ENCODE measurements at places on chromosomes 7 and 10.

DNA sequence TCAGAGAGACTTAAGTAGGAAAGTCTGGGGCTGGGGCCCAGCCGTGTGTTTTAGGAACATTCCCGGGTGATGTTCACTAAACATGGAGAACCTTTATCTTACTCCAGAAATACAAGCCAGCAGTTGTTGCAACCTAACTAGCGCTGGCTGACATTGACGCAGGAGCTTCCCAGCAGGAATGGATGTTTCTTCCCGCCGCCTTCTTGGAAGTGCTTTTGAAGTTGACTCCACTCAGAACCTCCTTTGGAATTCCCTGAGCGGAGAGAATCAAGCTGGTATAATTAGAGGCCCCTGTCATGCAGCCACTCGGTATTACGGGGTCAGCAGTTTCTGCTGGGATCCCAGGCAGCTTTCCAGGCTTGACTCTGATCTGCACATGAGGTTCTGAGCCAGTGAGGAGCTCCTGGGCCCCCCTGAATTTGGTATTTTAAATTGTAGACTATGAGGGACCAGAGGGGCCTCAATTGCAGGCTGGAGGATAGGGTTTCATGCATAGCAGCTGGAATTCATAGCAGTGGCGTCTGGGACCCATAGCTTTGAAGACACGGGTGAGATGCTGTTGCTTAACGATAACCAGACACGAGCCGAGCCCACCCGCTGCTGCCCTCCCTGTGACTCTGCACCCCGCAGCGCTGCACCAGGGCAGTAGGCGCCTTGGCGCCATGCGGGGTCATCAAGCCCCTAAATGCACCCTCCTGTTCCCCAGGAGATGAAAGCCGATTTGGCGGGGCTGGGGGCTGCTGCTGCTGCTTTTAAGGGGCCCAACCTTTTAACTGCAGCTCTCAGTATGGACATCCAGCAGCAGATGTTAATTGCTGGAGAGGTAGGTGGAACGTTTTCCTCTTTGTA lies 61.8 kb downstream of the EEPD1 start:
- no peak for DNase-seq

DNA sequence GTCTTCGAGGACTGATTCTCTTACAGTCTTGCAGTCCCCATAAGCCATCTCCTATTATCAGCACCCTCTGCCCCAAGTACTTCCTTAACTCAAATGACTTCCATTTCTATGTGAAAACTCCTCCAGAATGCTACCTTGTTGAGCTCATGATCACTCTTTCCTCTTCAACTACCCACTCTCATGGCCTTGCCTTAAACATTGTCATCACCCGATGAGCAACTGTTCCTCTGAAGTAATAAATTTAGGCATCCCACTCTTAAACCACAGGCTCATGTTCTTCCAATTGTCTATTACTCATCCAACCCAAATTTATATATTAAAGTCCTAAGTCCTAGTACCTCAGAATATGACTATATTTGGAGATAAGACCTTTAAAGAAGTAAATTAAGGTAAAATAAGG lies 152.9 kb downstream of the C1GALT1 start:
- no peak for DNase-seq

- DNase-seq = no peak
These were observed 36.7 kb downstream of the MTERF1 start for GRCh38 chr7:91843831-91844230.

DNA sequence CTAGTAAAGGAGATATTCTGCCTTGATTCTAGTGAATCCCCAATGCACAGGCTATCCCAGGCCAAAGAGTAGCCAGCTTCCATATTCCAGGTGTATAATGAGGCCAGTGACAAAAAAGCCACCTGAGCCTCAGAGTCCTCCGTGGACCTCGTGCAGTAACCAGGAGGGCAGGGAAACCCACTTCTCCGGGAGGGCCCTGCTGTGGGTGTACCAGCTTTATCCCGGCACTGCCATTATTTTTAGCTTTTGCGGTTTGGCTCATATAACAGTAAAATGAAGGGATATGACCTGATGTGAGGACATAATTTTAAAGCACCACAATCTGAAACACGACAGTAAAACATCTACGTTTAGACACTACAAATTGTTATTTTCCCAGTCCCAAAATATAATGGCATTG lies 109.0 kb downstream of the SVIL start:
- no peak for DNase-seq

DNA sequence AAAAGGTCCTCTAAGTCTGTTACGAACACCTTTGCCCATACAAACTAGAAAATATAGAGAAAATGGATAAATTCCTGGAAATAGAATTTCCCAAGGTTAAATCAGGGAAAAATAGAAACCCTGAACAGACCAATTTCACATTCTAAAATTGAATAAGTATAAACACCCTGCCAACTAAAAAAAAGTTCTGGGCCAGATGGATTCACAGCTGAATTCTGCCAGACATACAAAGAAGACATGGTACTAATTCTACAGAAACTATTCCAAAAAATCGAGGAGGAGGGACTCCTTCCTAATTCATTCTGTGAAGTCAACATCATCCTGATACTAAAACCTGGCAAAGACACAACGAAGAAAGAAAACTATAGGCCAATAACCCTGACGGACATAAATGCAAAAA lies 400.4 kb upstream of the SEMA3A start:
- no peak for DNase-seq

DNA sequence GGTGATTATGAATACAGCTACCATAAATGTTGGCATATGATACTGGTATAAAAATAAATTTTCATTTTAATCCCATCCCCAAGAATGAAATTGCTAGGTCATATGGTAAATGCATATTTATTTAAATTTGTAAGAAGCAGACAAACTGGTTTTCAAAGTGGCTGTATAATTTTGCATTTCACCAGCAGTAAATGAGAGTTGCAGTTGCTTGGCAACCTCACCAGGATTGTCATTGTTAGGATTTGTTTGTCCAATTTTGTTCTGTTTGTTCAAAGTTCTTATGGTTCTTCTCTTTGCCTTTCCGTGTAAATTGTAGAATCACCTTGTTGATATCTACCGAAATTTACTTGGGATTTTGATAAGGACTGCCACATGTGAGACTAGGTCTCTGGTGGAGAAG lies 237.4 kb downstream of the OTUD1 start:
- no peak for DNase-seq

- no peak for DNase-seq
These were observed 5.9 kb upstream of the GPER1 start for GRCh38 chr7:1081931-1082401.

DNA sequence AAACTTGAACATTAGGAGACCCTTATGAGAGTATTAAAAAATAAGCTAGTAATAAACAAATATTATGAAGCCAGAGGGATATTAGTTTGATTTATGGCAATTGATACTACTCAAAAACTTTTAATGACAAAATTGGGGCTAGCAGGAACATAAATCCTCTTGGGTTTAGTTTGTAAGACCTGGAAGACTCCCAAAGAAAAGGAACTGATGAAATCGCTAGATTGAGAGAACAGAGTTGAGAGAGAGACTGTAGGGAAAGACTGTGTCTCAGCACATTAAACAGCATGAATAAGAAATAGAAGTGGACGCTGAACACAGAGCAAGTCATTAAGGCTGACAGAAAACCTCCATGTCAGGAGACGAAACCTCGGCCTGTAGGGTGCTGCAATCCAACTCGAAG lies 56.4 kb downstream of the ICA1 start:
- DNase-seq = no peak

- DNase-seq = no peak
These were observed 83.2 kb downstream of the FOXL3 start for GRCh38 chr7:372932-373791.

DNA sequence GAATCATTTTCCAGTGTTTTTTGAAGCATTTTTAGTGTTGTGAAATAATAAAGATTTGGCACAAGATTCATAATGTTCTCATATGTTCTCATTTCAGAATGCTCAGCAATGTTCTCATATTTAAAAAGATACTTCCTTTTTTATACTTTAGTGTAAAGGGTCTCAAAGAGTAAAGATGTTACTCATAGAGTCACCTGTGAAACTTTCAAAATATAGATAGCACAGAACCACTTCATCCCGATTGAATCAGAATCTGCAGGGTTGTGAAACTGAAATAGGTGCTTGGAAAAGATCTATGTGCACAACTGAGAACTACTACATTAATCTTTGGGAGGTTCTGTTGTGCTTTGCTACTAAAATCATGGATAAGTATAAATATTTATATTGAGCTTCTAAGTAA lies 144.7 kb downstream of the MDFIC start:
- no peak for DNase-seq

DNA sequence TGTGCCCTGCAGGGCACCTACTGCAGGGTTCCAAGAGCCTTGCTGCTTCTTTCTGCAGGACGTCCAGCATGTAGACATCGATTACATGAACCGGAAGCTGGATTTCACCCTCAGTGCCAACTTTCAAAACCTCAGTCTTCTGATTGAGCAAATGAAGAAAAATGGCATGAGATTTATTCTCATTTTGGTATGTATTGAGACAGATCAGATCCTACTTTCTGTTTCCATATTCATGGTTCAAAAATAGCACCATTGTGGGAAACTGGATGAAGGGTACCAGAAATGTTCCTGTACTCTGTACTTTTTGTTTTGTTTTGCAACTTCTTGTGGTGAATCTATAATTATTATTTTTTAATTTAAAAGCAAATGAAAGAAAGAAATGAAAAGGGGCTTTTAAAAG lies 64.1 kb downstream of the MGAM2 start:
- DNase-seq = no peak

DNA sequence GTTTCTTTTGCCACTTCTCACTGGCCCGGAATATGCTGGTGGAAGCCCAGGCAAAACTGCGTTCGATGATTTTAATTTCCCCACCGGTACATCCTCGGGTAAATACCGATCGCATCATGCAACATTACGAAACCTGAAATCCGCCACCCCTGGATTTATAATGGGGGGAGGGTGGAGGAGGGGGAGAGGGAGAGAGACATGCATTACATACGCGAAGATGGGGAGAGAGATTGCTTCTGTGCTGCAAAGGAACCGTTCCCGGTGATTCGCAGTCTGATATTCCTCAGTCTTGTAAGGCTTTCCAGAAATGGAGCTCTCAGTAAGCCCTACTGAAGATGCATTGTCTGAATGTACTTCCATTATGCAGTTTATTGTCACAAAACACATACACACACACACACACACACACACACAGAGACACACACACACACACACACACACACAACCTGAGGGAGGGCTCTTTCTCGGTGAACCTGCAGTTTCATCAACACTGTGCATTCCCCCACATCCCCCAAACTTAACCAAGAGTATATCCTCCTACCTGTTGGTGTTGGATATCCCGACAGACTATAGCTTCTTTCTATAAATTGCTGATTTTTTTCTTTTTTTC lies 741 bp downstream of the GPR85 start:
- DNase-seq = no peak

DNA sequence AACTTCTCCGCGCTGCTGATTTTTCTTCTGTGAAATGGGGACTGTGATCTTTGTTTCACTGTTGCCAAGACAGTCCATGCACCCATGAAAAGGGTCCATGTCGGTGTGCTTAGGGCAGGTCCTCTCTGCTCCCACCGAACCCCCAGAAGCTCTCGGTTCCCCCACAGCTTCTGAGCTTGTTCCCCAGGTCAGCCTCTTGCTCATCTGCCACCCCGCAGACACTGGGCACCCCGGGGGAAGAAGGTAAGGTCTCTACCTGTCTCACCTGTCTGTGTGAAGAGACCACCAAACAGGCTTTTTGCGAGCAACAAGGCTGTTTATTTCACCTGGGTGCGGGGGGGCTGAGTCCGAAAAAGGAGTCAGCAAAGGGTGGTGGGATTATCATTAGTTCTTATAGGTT lies 66.2 kb upstream of the NANOS1 start:
- DNase-seq = no peak

GRCh38 chr7:70500261-70500660 lies 631.7 kb upstream of the GALNT17 start:
- no peak for DNase-seq

DNA sequence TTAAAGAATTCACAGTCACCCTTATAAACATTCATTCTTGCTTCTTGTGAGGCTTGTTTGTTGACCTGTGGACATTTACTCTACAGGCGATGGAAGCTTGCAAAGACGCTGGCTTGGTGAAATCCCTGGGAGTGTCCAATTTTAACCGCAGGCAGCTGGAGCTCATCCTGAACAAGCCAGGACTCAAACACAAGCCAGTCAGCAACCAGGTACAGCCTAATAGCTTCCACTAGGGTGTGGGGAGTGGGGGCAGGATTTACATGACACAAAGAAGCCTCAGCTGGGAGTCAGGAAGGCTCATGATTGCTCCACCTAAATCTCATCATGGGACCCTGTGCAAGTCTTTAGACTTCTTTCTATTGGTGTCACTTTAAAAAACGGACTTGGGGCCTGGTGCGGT lies 29.0 kb downstream of the AKR1D1 start:
- DNase-seq = no peak

DNA sequence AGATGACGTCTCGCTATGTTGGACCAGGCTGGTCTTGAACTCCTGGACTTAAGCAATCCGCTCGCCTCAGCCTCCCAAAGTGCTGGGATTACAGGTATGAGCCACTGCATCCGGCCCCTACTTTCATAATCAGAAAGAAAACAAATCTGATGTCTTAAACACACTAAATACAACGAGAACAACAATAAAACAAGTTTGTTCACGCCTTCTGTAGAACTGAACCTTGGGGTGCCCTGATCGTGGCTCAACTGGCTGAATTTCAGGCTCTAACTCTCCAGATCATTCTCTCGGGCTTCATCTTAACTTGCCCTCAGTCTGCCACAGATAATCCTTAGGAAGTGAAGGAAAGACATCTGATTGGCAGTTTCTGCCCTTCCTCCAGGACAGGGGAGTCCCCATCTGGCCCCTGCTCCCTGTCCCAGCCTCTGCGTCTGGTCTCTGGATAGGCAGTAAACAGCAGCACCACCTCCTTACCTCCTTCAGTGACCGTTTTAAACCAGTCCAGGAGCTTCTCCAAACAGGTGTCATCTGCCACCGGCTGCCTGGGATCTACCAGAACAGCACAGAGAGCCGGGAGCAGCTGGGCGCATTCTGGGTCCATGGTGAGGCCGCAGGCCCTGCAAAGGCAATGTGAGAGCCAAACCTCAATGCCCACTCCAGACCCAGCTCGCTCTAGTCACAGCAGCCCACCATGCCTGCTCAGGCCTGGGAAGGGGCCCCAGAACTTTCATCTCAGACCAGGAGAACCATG lies 1.3 kb downstream of the BRAT1 start:
- no peak for DNase-seq

DNA sequence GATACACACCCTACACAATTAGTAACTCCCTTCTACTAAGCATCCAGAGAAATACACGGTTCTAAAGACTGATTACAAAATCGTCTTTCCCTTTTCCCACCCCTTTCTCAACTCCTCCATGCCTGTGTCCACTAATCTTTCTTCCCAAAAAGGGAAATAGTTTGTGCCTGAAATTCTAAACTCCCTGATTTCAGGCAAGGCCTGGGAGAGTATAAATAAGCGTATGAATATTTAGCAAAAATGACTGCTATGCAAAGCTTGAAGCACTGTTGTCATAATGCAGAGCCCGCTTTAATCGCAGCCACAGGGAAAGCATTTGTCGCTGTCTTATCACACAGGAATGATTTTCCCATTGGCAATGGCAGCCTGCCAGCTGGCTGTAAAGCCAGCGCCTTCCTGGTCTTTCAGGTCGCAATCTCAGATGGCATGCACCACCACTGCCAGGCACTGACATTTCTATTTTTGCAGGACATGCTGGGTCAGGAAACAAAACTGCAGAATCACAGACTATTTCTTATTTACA lies 142.9 kb upstream of the PCGF5 start:
- DNase-seq = no peak

- DNase-seq = no peak
These were observed 2.3 kb downstream of the CDK13 start for GRCh38 chr7:39952374-39952773.

- peak; percentile 84 for DNase-seq
These were observed 494 bp upstream of the BMPR1A start for GRCh38 chr10:86755740-86756510.
